ENCODE measurements at places on chromosomes 5 and 9.

DNA sequence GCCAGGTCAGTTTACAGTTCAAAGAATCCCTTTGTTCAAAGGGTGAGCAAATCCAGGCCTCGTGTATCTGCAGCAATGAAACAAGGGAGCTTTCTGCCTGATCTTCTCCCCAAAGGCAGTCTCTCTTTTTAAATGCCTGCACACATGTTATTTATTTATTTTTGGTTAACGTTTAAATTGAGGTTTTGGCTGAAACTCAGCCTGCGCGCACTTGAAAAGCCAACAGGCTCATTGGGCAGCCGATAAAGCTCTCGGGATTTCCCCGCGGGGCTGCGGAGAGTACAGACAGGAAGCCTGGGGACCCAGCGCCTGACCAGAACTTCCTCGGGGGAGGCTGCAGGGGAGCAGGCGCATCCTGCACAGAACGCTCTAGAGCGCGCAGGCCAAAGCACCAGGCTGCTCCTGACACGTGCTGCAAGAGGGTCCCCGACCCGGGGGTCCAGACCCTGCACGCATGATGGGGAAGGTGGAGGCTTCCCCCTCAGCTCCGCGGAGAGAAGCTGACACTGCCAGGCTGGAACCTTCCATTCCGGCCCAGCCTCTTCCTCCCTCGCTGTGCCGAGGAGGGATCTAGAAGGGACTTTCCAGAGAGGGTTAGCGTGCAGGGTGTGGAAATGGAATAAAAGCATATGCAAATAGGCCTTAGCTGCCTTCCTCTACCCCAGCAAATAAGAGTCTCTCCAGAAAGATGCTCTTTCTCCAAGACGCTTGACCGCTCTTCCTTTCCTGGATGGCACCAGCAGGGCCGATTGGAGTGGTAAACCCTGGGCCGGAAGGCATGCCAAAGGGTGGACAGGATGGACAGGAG is 46.1 kb downstream of the PTTG1 start:
- DNase-seq: no peak

- DNase-seq: no peak
Observed at GRCh38 chr5:74312746-74313145, 327.8 kb downstream of the ENC1 start.

- DNase-seq: peak; percentile 97
Observed at GRCh38 chr9:115596021-115596745, 478.2 kb upstream of the TNC start.

DNA sequence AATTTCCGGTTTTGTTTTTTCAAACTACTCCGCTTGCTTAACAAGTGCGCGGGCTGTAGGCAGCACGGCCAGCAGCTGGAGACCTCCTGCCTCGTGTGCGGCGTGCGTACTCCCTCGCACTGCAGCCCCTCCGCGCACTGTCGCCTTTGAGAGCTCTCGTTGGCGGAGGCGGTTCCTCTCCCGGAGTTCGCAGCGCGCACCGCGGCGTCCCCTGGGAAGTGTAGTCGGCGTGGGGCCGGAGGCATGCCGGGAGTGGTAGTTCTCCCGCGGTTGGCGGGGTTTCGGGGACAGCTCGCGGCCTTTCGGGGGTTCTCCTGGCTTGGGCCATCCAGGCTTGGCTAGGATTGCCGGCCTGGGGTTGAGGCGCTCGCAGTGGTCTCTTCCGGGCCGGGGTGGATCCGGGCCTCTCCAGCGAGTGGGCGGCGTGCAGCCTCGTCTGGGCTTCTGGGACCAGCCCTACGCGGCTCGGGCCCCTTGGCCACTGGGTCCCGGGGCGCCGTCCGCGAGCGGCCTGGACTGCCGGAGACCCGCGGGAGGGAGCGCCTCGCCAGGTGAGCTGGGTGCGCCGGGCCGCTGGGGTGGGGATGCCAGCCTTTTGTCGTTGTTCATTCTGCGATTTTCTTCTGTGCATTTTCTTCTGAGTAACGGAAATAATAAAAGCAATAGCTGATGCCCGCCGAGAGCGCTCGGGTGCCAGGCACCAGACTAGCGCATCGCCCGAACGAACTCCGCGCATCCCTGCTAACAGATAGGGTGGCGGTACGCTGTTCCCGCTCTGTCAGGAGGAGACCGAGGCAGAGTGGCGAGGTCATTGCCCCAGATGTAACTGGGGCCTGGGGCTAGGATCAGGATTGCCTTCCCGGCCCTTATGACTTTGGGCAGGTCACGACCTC is at the start of gene ZNF354C:
TSS of gene ZNF354C (plus strand) at position 258 of the 893 bp plus-strand sequence. CDS start 1,696 bp downstream, outside the sequence.
- DNase-seq: peak; percentile 33

DNA sequence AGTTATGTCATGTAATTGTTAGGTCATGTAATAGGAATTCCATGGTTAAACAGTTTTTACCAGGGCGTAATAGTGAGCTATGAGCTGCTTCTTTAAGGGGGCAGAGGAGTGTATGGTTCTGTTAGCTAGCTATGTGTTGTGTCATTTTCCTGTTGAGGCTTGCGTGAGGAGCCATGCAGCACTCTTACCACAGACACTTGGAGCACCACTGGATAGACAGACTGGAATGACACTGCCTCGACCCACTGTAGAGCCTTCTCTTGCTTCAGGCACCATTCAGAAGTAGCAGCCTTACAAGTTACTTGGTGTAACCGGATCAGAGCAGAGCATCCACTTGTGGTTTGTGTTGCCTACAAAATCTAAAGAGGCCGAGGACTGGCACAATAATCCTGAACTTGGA is 28.3 kb upstream of the STOM start:
- peak; percentile 99 for DNase-seq

- no peak for DNase-seq
Observed at GRCh38 chr9:36165826-36166167, 3.4 kb upstream of the CCIN start.

GRCh38 chr9:21682981-21683380 is 119.5 kb upstream of the MTAP start:
- no peak for DNase-seq

GRCh38 chr5:98700730-98701129 is 72.7 kb upstream of the RGMB start:
- DNase-seq: no peak

DNA sequence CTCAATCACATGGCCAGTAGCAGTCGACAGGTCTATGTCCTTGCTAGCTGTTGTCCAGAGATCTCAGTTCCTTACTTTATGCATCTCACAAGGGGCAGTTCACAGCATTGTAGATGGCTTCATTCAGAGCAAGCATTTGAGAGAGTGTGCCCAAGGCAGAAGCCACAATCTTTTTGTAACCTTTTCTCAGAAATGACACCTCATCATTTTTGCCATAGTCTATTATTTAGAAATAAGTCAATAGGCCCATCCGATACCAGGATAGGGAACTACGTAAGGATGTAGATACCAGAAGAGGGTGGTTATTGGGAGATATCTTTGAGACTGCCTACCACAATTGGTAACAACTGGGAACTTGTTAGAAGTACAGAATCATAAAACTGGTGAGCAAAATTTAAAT is 37.1 kb downstream of the LURAP1L start:
- no peak for DNase-seq

GRCh38 chr9:133694686-133695085 is 43.5 kb downstream of the SARDH start:
- no peak for DNase-seq

GRCh38 chr9:33638391-33638915 is 114.4 kb downstream of the ANKRD18B start:
- DNase-seq: no peak
